ENCODE measurements at places on chromosomes 12 and 14.

- peak; percentile 82 for DNase-seq
Measured at GRCh38 chr14:86575141-86575540, 1045.2 kb downstream of the FLRT2 start.

DNA sequence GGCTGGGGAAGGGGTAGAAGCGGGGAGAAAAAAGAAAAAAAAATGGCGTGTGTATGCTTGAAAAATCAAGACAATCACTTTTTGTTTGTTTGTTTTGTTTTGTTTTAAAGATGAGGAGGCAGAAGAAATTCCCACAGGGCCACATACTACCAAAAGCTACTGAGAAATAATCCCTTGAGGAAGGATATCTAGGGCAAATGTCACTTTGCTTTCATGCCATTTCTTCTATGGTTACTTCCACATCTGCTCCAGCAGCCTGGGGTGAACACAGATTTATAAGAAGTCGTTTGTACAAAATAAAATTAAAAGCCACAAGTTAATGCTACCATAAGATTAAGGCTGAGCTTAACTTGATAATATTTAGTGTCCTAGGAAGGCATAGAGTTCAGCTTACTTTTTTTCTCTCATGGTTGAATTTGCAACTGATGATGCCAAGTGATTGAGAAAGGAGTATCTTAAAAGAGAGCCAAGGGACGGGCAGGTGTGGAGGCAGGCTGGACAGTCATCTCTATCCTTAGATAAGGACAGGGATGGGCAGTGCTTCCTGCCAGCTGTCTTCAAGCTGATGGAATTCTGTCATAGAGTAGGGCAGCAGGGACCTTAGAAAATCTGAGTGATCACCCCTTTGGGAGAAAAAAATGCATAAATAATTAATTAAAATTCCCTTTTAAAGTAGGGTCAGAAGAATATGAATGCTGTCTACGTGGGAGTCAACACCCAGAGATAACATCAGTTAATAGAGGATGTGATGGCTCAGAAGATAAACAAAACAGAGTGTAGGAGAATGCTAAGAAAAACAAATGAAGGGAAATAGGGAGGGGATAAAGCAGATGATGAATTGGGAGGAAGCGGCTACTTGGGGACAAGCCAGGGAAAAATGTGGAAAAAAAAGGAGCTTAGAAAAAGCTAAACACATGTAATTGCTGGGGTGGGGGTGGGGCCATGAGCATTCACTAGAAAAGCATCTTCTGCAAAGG lies 57.1 kb downstream of the DYRK2 start:
- DNase-seq = peak; percentile 74

GRCh38 chr14:75125617-75126016 lies 1.2 kb downstream of the NEK9 start:
- DNase-seq = no peak

GRCh38 chr12:76863005-76863670 lies 15.7 kb downstream of the CSRP2 start:
- peak; percentile 94 for DNase-seq

DNA sequence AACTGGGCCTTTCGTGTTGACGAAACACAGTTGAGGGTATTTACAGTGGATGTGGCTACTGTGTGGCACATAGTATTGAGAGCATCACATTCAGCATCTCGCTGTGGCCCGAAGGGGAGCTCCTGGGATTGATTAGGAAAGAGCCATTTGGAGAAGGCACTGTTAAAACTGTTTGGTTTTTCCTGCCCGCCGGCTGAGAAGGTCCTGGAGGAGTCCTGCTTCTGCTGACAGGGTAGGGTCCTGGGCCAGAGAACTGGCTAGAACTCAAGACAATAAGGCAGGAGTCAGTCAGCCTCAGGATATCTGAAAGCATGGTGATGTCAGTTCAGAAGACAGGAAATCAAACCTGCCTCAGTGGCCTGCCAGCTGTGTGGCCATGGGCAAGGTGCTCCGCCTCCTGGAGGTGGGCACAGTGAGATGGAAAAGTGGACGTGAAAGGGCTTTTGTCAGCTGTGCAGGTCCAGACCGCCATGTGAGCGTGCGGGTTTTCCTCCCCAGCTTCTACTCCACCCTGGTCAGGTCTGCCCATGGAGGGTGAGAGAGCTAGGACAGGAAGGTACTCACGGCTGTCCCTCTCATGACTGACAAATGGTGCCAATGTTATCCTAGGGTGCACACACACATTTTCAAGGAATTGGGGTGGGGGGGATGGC lies 92.3 kb downstream of the NTF3 start:
- no peak for DNase-seq

Data from fibroblast of skin of left biceps (primary cell).